ENCODE measurements at places on chromosomes 2 and 18. TPM values are rescaled to one million over a fixed set of nuclear protein-coding genes. Genes with fewer than 3 reads are reported as not detected.
A peak's percentile ranks its signal among the peaks of the same experiment; 100 is the strongest.

Gene NTSR2
- total RNA-seq: not detected

Gene KLF7
- total RNA-seq: 22.2 TPM

Gene APOB
- total RNA-seq: 0.05 TPM

Gene RAMP1
- 9.8 TPM for total RNA-seq

DNA sequence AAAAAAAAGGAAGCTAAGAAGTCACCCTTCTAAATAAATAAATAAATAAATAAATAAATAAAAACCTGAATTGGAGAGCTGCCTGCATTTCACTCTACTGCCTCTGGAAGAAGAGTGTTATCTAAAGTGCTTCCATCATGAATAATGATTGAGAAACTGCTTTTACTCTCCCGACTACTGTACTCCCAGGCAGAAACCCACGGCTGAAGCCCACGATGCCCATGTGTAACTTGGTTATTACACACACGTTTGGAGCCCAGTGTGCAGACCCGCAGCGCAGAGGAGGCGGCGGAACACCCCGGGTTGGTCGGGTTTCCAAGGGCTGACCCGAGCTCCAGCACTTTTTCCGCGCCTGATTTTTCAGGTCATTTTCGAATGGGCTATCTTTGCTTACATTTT lies 697 bp upstream of the SPATS2L start:
- no peaks in the 10 kb centered on the region for H3K27me3 ChIP-seq
- peaks cover 58% of the 10 kb centered on the region for H3K36me3 ChIP-seq
- peak overlapping the region; percentile 97 for H3K27ac ChIP-seq
- peaks cover 56% of the 10 kb centered on the region for H3K4me1 ChIP-seq
- H3K4me3 ChIP-seq: peak overlapping the region; percentile 83

- H3K4me3 ChIP-seq: no peak overlapping the region
- H3K27me3 ChIP-seq: no peaks in the 10 kb centered on the region
- no peaks in the 10 kb centered on the region for H3K36me3 ChIP-seq
- H3K4me1 ChIP-seq: no peaks in the 10 kb centered on the region
- no peak for DNase-seq
- H3K27ac ChIP-seq: no peak overlapping the region
Measured at GRCh38 chr2:183967756-183968155, 630.6 kb upstream of the ZNF804A start.

Data from Calu3 (cell line).